AG04449 (cell line): ENCODE measurements at places on chromosomes 12 and 14.

GRCh38 chr14:94707494-94707893, 62.4 kb downstream of the GSC start:
- no peak for DNase-seq

DNA sequence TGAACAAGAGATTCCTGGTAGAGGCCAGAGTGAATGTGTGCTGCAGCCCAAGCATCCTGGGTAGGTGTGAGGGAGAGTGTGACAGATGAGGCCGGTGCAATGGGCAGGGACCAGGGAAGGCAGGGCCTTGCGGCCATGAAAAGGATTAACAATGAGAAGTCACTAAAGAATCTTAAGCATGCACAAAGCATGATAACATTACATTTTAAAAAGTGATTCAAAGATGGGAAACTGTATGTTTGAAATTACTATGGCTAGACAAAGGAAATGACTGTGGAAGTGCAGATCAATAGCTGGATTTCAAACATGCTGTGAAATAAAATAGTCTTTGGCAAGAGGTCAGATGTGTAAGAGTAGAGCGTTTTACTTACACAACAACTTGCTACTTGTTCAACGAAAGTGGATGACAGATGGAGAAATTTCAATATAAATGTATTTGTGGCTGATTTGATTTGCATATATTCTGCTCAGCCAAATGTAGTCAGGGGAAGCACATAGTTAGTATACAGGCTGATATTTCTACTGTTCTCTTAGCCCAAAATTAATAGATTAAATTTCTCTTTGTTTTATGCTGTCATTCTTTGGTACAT, 175.5 kb downstream of the CCDC59 start:
- DNase-seq, result no peak

DNA sequence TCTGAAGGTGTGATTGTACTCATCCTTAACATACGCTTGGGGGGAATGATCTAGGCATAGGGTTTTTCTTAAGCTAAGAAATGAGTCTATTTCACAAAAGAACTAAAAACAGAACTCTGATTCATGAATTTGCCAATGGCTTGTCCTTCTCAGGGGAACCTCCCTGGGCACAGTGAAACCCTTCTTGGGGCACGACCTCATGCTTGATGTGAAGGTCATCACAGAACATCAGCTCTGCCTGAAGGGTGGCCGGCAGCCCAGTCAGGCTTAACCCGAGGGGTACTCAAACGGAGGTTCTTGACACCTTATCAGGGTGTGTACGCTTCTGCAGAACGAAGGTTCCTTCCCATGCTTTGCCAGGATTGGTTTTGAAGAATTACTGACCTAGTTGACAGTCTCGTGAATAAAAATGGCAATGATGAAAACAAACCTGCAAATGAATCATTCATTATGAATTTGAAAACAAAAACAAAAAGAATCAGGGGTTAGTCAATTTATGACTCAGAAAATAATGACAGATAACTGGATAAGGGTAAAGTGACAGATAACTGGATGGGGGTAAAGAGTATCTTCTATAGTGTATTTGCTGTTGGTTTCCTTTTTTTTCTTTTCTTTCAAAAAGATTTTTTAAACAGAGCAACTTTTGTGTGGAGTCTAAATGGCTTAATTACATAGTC, 86.4 kb downstream of the GALNT8 start:
- no peak for DNase-seq

- DNase-seq, result no peak
Observed at GRCh38 chr14:89620436-89620835, 203.4 kb upstream of the FOXN3 start.

- no peak for DNase-seq
Observed at GRCh38 chr12:87096082-87096585, 839.9 kb upstream of the MGAT4C start.

DNA sequence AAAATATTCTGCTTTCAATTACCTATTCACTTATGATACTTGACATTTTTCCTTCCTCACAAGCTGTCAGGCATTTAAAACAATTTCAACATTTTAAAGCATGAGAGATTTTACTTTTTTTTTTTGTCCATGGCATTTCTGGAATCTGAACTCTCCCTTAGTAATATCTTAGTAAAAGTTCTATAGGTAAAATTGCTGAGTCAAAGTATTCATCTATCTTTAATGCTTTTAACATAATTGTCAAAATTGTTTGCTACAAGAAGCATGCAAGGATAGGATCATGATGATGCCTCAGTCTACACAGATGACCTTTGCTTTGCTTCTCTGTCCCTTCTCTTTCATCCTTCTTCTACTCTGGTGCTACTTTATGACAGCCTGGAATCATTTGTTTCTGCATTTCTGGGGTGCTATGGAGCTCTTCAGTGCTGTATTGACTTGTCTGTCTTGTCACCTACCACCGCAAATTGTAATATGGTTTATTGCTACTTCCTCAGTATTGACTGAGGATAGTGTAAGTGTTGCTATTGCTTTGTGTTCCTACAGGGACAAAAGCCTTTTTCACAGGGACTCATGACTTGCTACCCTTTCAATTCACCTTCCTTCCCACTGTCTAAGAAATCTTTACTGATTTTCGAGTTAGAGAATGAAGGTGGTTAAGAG, 589.8 kb upstream of the ATP2B1 start:
- no peak for DNase-seq
